ENCODE measurements at places on chromosomes 1 and 21. TPM values are rescaled to one million over a fixed set of nuclear protein-coding genes. Genes with fewer than 3 reads are reported as not detected.

- H3K4me1 ChIP-seq = no peaks in the 10 kb centered on the region
- H3K27me3 ChIP-seq = no peaks in the 10 kb centered on the region
- no peak for DNase-seq
- H3K27ac ChIP-seq = no peak overlapping the region
- no peak overlapping the region for H3K4me3 ChIP-seq
- no peaks in the 10 kb centered on the region for H3K36me3 ChIP-seq
Observed at GRCh38 chr1:194028002-194028401, 841.6 kb upstream of the B3GALT2 start.

DNA sequence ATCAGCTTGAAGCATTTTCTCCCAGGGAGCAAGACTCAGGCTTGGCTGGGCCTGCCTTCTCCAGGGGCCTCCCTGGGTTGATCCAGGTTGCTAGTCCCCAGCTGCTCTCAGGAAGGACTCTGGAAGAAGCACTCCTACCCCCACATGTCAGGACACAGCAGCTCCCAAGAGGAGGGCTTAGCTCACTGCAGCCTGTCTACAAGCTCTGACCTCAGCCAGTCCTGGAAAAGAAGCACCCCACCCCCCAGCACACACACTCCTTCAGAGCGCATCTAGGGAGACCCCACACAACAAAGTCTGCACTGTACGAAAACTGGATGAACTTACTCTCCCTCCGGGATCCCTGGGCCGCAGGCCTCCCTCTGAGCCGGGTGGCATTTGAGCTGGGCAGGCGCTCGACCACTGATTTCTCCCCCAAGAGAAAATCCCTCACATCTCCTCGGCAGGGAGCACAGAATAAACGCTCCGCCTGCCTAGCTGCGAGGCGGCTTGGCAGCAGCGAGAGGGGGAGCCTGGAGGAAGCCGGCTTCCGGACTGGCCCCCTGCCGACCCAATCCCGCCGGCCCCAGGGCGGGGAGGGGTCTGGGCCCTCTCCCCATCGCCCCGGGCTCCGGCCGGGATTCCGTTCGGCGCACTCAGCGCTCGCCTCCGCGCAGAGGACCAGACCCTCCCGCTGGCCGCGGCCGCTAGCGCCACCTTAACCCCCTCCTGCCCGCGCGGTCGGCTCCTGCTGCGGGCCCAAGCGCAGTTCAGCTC lies at the start of gene KCNA2:
KCNA2 (minus strand) TSS at position 458 of the 756 bp plus-strand sequence. CDS start 1,576 bp downstream, outside the sequence.
- peak within 1 kb of the TSS; percentile 79 for H3K4me3 ChIP-seq
- peak within 1 kb of the TSS; percentile 63 for H3K27ac ChIP-seq
- no peaks in the 10 kb centered on the region for H3K36me3 ChIP-seq
- no peaks in the 10 kb centered on the region for H3K27me3 ChIP-seq

DNA sequence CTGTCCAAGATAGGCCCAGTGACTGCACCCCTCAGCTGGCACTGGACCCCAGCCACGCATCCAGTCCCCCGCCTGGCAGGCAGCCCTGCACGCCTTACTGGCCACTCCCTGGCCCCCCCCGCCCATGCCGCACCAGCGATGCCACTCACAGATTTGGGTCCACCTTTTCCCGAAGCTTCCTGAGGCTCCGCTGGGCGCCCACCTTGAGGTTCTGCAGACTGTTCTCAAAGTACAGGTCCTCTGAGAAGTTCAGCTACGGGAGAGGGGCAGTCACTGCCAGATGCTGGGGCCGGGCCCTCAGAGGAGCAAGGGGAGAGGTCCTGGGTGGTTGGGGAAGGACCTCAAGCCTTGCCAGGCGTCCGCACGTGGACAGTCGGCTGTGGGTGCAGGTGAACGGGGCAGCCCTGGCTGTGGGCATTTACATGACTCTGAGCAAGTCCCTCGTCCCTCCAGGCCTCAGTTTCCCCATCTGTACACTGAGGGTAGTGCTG lies 8.1 kb downstream of the PRXL2B start:
- H3K27me3 ChIP-seq = no peaks in the 10 kb centered on the region
- no peaks in the 10 kb centered on the region for H3K4me1 ChIP-seq
- no peak for DNase-seq
- no peaks in the 10 kb centered on the region for H3K36me3 ChIP-seq

GRCh38 chr1:245025525-245025924 lies 129.3 kb upstream of the KIF26B start:
- H3K36me3 ChIP-seq = no peaks in the 10 kb centered on the region
- DNase-seq = no peak
- no peaks in the 10 kb centered on the region for H3K4me1 ChIP-seq
- H3K27ac ChIP-seq = no peak overlapping the region

DNA sequence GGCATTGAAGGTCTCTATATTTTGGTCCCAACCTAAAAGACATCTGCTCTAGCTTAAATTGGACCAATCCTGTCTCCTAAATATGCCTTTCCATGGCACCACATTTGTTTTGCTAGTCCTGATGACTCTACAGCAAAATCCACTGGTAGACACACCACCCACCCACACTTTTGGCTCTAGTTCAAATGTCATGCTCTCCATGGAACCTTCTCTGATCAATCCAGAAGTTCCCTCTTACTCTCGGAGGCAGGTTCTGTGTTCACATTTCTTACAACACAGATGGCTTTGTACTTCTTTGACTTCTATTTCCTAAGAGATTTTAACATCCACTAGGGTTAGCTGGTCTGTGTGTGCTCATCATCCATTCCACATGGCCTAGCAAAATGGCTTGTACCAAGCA lies 151.3 kb downstream of the APP start:
- H3K36me3 ChIP-seq = no peaks in the 10 kb centered on the region
- H3K4me1 ChIP-seq = no peaks in the 10 kb centered on the region
- DNase-seq = no peak
- H3K27ac ChIP-seq = no peak overlapping the region
- H3K4me3 ChIP-seq = no peak overlapping the region
- no peaks in the 10 kb centered on the region for H3K27me3 ChIP-seq

- no peak overlapping the region for H3K4me3 ChIP-seq
- H3K27ac ChIP-seq = no peak overlapping the region
- no peak for DNase-seq
- no peaks in the 10 kb centered on the region for H3K36me3 ChIP-seq
Observed at GRCh38 chr1:168799927-168800605, 71.1 kb upstream of the DPT start.

- H3K4me1 ChIP-seq = peaks cover 4% of the 10 kb centered on the region
- H3K27me3 ChIP-seq = no peaks in the 10 kb centered on the region
- H3K27ac ChIP-seq = no peak overlapping the region
- H3K4me3 ChIP-seq = no peak overlapping the region
- H3K36me3 ChIP-seq = no peaks in the 10 kb centered on the region
Observed at GRCh38 chr1:25771221-25772114, 28.5 kb upstream of the SELENON start.

DNA sequence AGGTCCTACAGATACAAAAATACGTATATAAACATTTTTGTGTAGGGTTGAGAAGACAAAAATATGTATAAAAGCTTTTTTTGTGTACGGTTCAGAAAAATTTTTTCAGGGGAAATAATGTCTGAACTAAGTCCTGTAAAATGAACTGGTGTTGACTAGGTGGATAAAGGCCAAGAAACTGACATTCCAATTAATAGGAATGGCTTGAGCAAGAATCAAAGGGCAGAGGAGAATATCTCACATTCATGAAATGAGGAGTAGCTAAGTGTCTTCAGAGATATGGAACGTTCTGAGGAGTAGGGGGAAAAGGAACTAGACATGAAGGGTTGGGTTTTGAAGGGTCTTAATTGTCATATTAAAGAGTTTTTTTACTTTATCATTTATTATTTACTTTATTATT lies 231.2 kb downstream of the DENND1B start:
- no peaks in the 10 kb centered on the region for H3K36me3 ChIP-seq
- no peaks in the 10 kb centered on the region for H3K27me3 ChIP-seq
- no peak for DNase-seq
- no peaks in the 10 kb centered on the region for H3K4me1 ChIP-seq

LCE3D gene
- not detected for total RNA-seq

BTG2 gene
- total RNA-seq = 219 TPM

CCDC181 gene
- not detected for total RNA-seq

KRTAP19-1 gene
- total RNA-seq = not detected

All from ascending aorta (tissue), 2 donors.